Stimulated activated naive CD8-positive, alpha-beta T cell treated with anti-CD3 and anti-CD28 coated beads, Interleukin-15, Interleukin-2, amounts not matched to agents 100 U/mL and 50 U/mL, for 24 hours (primary cell): ENCODE measurements at places on chromosomes 1 and 21.
A peak's percentile ranks its signal among the peaks of the same experiment; 100 is the strongest.

DNA sequence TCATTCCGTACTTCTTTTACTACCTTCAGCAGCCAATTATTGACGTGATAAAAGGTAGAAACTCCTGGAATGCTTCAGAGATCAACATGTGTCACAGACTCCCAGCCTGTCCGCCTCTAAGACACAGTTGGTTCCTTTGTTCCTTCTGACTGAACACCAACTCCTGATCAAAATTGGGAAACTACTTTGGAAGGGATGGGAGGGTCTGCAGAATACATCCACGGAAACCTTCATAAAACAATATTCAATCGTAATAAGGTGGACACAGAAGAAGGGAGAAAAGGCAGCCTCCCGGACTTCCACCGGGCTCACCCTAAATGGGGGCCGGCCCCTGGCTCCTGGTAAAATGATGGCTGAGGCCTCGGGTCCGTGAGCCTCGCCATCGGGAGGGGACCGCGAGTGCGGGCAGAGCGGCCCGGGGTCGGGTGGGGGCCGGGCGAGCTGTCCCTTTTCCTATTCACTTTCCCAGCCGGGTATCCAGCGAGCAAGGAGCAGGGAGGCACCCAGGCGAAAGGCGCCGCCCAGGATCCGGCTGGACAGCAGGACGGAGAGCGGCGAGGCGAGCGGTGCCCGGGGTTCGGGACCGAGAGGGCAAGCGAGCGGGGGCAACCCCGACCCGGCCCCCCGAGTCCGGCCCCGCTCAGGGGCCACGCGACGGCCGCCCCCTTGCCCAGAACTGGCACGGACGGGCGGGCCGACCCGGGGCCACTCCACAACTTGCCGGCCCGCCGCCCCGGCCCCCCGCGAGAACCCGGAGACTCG lies 805 bp downstream of the NRIP1 start:
- DNase-seq: peak; percentile 50

DNA sequence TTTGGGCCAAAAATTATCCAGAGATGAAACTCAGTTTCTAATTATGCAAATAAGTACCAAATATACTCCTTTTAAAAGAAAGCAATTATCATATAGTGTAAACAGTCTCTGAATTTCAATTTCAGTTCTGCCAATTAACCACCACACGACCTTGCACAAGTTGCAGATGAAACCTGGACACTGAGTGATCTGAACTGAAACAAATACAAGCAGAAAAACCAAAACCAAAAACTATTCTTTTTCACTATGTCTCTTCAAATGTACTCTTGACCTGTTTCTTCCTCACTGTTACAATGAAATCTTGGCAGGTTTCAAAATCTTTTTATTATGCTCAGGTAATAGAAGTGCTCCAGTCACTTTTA lies 79.2 kb downstream of the TYW3 start:
- DNase-seq: no peak

- peak; percentile 43 for DNase-seq
Observed at GRCh38 chr1:166489670-166490436, 323.1 kb upstream of the FAM78B start.

DNA sequence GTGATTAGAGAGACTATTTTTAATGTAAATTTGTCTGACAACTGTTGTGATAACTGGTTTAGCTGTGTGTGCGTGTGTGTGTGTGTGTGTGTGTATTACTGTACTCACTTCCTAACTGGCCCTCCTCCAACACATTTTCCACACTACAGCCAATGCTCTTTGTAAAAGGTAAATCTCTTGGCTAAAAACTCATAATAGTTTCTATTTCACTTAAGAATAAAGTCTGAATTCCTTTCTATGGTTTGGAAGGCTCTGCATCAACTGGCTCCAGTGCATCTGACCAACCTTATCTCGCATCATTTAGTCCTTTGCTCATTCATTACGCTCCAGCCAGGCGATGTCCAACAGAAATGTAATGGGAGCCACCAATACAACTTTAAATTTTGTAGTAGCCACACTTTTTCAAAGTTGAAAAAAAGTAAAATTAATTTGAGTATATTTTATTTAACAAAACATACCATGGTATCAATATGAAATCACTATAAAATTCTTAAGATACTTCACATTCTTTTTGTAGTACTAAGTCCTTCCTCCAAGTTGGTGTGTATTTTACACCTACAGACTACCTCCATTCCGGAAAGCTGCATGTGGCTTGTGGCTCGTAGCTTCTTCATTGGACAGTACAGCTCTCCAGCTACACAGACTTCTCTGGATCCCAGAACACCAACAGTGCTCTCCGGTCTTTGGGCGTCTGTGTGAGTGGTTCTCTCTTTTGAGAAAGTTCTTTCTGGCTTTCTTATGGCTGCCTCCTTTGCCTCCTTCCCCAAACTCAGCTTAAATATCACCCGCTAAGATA lies 68.9 kb downstream of the NRIP1 start:
- DNase-seq: no peak

GRCh38 chr21:16514316-16514715 lies 784.5 kb downstream of the USP25 start:
- DNase-seq: no peak

DNA sequence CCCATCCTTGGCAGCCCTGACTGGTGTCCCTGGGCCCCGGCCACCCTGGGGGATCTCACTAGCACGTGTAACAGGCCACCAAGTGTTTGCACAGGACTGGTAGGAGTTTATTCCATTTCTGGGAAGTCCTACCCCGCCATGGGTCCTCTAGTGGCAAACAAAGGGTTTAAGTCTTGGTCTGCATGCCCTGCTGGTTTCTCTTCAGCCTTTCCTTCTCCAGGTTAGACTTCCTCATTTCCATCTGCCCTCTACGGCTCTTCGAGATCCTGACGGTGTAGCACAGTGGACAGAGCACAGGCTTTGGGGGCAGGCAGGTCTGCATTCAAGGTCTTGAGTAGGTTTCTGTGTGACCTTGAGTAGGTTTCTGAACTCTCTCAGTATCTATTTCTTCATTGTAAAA lies 2.8 kb downstream of the AGTRAP start:
- no peak for DNase-seq

- DNase-seq: no peak
Observed at GRCh38 chr1:60279798-60280197, 206.2 kb upstream of the C1orf87 start.
